NCI-H2171 treated with DMSO at 0.1 percent for 48 hours (cell line): ENCODE measurements at places on chromosomes 16 and 17.

GRCh38 chr16:84583995-84584394, 33.9 kb downstream of the COTL1 start:
- no peak for DNase-seq

DNA sequence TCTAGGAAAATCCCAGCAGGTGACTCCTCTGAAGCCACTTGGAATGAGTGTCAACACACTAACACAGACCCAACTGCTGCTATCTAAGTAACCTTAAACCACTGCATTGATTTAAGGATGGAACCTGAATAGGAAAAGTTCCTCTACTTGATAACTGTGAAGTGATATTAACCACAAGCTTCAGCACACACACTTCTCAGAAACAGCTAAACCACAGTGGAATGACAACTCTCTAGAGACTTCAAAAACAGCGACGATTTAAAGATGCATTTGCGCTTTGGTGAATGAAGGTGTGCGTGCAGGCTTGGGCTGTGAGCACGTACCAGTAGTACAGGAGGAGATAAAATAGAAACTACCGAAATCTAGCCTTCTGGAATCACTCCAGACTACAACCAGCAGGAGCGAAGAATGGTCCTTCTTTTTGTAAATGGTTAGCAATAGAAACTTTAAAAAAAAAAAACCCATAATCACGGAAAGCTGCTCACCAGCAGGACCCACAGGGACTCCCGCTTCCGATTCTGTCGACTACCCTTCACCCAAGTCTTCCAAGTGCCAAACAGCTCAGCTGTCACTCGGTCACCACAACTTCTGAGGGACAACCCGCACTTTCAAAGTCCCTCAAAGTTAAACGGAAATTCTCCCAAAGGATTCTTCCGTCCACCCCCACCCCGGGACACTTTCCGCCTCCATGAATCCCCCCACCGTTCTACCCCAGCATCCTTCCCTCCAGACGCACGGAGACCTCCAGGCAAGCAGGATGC, 137.7 kb upstream of the CORO6 start:
- DNase-seq, result peak; percentile 39

GRCh38 chr16:11501632-11502031, 85.1 kb downstream of the LITAF start:
- DNase-seq, result no peak

DNA sequence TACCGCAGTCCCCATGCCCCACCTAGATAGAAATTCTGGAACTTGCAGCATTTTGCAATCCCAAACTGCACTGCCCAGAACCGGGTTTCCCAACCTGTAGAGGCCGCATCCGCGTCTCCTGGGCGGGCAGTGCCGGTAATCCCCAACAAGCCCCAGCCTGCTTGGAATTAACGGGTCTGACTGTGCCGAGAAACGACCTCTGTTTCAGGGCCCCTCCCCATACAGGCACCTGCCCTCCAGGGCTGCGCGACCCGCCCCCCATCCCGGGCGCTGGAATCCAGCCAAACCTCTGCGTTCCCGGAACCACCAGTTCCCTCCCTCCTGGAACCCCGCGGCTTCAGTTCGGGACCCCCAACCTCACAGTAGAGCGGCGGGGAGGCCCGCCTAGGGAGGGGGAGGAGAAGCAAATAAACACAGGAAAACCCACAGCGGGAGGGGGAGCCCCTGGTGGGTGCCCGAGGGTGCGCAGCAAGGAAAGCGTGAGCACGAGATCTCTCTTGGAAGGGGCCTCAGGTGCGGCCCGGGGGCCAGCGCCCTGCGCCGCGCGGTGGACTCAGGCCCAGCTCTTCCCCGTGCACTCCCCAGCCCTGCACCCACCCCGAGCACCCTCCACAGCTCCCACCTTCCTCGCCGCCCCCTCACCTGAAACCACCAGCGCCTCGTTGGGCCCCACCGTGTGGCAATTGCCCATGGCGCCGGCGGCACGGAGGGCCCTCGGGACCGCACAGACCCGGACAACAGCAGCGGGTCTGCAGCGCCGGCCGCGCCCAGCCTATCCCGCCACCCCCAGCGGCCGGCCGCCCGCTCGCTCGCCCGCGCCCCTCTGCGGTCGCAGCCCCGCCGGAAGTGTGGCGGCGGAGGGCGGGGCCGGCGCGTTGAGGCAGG, at the start of gene FLOT2:
Gene FLOT2 (minus strand): TSS at position 850 of the 885 bp plus-strand sequence. CDS start 159 bp downstream, at position 691.
- peak; percentile 72 for DNase-seq

DNA sequence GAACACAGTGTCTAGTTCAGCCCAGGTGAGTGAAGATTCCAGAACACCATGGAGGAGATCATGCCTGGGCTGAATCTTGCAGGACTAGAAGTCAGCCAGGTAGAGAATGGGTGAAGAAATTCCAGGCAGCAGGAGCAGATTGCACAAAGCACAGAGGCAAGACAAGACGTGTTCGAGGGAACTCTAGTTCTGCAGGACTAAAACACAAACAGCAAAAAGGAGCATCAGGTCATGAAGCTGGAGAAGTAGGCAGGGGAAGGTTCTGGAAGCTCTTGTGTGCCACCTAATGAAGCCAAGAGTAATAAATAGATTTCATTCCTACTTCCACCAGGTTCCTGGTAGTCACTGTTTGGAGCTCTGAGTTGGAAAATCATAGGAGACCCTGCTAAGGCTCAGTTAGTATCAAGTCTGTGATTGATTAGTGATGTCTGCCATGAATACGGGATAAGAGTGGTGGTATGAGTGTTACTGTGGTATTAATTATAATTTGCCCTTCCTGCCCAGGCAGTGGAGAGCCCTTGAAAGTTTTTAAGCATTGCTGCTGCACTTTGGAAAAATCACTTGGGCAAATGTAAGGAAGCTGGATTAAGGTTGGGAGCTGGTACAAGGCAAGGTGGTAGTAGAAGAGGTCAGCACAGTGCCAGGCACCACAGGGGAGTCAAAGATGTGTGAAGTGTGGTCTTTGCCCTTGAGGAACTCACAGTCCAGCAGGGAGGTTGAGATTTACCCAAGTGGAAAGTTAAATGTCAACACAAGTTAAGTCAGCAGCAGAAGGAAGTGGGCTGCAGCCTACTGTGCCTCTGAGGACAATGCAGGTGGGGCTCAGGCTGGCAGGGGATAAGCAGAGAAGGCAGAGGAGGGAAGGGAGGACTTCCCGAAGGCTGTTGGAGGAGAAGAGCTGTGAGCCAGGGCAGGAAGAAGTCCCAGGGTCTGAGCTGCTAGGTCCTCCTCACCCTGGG, 13.5 kb upstream of the FOXN1 start:
- DNase-seq, result peak; percentile 60

DNA sequence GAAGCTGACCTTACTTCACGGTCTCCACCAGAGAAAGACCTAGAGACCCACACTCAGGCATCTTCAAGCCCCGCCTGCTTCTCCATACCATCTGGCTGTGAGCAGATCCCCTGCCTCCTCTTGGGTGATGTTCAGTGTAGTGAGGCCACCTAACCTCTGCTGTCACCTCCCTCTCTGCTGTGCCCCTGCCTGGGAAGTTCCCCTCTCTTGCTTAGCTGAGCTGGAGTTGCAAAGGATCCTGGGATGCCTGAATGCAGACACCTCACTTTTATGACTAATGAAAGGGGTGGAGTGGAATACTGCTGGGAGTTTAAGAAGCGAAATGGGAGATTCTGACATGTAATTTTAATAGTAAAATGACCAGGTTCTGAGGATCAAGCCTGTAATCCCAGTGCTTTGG, 5.8 kb downstream of the IRX3 start:
- DNase-seq, result no peak

GRCh38 chr16:49601576-49601975, 228.0 kb downstream of the C16orf78 start:
- no peak for DNase-seq

DNA sequence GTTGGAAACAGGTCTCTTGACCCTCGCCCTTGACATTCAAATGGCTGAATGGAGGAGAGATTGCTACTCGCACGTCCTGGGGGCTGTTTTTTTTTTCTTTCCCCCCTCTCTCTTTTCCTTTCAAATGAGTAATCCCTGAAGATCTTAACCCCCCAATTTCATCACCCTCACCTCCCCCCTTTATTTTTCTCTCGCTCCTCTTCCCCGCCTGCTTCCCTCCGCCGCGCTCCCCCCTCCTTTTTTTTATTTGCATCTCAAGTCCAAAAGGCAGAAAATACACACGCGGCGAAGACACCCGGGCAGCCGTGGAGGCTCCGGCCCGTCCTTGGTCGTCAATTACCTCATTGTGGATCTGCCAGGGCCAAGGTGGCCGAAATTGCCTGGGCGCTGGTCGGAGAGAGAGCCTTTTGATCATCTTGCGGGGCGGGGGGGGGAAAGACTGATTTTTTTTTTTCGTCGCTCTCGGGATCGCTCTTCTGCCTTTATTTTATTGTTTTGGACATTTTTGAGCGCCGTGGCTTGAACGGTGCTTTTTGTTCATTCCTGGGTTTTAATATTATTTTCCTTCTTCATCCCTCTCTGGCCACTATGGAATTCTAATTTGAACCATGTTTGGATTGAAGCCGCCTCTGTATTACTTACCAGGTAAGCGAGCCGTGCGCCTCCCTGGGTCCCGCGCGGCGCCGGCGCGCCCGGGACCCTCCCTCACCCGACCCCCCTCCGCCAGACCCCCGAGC, 57.2 kb upstream of the GSE1 start:
- peak; percentile 77 for DNase-seq

DNA sequence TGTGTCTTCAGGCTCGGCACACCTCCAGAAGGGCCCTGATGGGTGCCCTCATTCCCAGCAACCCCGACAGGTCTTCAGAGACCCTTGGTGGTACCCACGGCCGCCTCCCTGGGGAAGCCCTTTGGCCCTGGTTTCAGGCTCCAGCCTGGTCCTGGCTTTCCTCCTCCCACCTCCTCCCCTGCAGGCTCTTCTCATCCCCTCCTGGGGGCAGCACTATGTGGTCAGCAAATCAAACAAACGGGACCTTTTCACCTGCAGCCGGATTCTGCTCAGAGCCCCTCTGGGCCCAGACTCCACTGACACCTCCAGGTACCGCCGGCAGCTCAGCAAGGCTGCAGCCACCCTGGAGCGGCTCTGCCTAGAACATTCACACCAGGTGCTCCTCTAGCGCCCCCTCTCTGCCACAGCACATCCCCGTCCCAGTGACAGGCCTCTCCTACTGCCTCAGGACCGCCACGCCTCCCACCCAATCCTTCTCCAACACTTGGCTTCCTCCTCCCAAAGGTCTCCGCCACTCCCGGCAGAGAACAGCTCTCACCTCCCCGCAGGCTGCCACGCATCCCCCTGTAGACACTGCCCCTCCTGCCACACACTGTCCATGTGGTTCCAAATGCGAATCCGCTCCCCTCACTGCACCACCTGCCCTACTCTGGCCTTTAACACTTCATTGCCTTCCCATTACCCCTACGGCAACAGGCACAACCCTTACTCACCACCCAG, 12.0 kb downstream of the CORO7 start:
- peak; percentile 12 for DNase-seq

- DNase-seq, result peak; percentile 74
These were observed 126.0 kb downstream of the RAB11FIP4 start for GRCh38 chr17:31517524-31517923.

DNA sequence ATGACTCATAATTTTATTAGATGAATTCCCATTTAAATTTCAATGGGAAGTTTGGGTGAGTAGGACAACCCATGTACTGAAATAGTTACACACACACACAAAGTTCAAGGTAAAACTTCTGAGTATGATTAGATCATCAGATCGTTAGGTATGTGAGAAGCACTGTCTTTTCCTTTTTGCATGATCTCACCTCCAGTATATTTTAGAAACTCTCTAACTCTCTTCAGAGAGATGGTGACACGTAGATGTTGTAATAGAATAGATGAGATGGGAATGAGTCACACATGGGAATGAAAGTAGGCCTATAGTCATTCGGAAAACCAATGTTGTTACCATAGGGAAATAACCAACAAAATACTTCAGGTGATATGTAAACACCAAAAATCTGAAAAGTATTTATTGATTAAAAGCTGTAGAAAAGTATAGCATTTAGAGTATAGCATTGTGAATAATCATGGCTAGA, 22.2 kb downstream of the KRT23 start:
- no peak for DNase-seq

DNA sequence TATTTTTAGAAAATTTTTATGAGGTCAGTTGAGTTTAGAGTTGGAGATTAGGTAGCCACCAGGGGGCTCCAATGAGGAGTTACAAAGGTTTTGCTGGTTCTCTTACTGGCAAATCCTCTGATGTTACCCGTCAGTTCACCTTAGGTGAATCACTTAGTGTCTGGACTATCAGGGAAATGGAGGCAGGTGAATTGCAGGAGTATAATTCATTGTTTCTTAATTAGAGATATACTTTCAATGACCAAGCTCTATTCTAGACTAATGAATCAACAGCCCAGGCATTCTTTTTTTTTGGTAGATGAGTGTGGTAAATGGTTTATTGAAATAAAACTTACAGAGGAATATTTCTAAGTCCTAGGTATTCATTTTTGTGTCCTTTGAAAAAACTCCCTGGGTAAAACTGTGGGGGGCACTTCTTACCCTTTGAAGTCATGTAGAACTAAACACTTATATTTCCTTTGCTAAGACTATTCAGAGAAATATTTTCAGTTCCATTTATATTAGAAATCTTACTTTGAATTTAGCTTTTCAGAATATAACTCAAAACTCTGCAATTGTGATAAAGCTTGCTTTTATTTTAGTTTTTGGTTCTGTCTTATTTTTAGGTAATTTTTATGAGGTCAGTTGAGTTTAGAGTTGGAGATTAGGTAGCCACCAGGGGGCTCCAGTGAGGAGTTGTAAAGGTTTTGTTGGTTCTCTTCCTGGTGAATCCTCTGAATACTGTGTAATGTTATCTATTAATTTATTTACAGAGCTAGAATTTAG, 17.7 kb downstream of the PSMD11 start:
- DNase-seq, result peak; percentile 55

DNA sequence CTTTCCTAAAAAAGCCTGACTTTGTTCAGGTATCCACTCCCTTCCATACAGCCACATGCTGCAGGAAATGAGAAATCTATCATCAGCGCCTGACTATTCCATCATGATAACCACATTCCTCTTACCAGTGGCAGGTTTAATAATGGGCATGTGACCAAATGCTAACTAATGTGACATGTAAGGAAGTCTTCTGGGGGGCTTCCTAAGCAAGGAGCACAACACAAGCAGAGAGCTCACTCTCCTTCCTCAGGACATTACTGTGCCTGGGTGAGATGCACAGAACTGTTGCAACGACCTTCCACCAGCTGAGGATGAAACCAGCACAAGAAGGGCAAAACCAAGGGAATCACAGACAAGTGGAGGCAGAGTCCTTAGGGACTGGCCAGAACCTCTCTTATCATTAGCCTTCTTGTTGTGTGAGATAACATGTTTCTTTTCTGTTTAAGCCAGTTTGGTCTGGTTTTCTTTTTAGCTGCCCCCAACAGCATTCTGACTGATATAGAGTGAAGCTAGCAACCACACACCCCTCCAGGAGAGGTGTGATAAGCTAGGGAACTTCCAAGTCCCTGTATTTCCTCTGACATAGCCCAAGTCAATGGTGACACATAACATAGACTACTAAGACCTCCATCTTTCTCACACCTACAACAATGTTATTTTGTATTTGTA, 16.9 kb downstream of the MYO1D start:
- no peak for DNase-seq

DNA sequence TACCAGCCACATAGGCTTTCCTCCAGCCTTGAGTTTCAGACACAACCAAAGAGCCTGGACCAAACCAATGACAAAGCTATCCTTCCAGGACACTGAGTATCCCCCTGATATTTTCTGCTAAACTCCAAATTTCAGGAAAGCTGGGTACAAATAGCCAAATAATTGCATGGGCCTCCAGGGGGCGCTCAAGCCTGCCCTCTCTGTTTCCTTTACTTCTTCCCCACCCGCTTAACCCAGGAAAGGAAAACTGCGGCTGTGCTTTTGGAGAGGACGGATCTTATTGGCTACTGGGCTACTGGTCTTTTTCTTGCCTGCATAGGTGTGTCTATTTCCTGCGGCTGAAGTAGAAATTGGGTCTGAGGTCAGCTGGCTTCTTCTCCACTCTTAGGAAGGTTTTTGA, 30.1 kb downstream of the GNGT2 start:
- DNase-seq, result peak; percentile 34

GRCh38 chr16:49516382-49517036, 142.9 kb downstream of the C16orf78 start:
- DNase-seq, result no peak
